RWPE1 (cell line): ENCODE measurements at places on chromosomes 7 and 10.

DNA sequence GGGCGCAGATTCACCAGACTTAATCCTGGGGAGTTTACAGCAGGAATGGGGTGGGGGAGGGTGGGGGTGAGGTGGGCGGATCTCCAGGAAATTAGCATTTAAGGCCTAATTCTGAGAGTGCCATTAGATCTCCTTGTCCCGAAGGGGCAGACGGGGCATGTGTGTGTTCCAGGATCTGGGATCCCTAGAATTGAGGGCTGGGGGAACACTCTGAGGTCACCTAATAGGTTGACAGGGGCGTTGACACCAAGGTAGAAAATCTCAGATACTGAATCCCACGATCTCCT, 9.4 kb upstream of the EPHB4 start:
- DNase-seq, result no peak

DNA sequence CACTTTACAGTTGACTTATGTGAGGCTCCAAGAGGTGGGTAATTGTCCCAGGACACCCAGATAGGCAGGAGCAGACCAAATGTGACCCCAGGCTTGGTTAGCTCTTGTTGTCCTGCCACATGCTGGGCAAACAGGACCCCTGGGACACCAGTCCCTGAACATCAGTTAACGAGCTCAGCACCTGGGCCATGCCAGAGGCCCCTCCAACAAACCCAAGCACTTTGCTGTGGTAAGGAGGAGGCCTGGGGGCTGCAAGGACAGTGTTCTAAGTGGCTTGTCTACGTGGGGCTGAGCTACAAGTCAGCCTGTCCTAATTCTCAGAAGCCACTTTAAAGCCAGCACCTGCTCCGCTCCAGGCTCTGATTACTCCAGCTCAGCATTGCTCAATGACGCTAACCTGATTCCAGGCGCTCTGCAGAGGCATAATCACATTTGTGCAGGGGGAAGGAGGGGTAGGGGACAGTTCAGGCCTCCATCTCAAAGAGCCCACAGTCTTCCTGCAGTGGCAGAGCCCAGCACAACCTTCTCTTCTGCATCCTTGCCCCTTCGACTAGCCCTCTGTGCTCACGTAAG, 57.2 kb downstream of the DDC start:
- no peak for DNase-seq

GRCh38 chr10:96720422-96721206, at the start of gene PIK3AP1:
Gene PIK3AP1, minus strand, starts transcription at chr10:96720514. Its CDS starts 120 bp downstream, at chr10:96720394.
- DNase-seq, result peak; percentile 45

DNA sequence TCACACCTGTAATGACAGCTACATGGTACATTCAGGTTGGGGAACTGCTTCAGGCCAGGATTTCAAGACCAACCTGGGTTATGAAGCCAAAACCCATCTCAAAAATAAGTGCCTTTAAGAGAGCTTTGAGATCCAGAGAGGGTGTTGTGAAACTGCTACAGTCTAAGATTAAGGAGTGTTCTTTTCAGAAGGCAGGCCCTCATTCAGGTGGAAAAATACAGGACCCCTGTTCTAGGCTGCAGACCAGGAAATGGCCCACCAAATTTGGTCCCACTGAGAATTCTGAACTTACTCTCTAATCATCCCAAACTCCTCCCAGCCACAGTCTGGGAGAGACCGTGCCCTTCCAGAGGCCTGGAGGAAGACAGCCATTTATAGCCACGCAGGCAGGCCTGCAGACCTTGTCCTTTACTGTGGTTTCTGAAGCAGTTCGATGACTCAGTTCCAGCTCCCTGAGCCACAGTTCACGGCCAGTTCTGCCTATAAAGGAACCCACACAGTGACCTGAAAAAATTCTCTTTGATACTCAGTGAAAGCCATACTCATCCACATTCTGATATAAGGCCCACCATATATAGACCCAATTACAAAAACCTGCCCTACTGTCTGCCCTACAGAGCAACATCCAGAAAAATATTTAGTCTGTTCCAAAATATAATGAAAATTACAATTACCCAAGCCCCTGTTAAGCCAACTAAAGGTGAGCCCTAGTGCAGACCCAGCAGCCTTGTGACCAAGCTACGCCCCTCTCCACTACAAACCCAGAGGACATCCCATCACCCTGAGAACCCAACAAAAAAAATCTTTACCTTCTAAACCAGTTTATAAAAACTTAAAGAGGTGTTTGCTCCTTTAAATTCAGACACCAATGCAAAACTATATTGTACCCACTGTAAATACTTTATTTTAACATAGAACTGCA, 21.2 kb downstream of the ZNF680 start:
- DNase-seq, result no peak

GRCh38 chr10:115772606-115773005, 500.4 kb downstream of the GFRA1 start:
- DNase-seq, result peak; percentile 36

- no peak for DNase-seq
Measured at GRCh38 chr10:6059506-6059905, 2.7 kb downstream of the IL2RA start.

DNA sequence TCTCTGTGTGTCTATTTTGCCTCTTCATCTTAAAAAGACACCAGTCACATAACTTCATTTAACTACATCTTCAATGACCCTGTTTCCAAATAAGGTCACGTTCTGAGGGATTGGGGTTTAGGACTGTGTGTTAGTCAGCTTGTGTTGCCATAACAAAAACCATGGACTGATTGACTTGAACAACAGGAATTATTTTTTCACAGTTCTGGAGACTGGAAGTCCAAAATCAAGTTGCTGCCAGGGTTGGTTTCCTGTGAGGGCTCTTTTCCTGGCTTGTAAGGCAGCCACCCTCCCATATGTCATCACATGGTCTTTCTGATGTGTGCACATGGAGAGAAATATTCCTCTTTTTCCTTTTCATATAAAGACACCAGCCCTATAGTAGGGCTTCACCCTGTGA, 55.3 kb downstream of the REEP3 start:
- DNase-seq, result no peak
